ENCODE measurements at places on chromosomes 3 and 15.
A peak's percentile ranks its signal among the peaks of the same experiment; 100 is the strongest.

DNA sequence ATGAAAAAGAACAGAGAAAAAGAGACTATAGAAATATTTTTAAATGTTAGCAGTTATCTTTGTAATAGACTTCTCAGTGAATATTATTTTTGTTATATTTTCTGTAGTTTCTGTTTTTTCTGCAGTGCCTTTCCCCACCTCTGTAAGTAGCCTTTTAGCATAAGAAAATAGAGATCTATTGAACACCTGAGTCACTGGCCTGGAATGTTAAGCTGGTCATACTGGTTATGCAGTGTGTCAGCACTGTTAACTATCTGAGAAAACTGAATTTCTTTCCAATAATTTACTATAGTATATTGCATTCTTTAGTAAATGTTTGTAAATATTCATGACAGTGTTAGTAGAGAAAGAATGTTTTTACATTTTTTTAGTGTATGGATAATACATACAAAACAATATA lies 79.8 kb downstream of the NECTIN3 start:
- no peak for DNase-seq

DNA sequence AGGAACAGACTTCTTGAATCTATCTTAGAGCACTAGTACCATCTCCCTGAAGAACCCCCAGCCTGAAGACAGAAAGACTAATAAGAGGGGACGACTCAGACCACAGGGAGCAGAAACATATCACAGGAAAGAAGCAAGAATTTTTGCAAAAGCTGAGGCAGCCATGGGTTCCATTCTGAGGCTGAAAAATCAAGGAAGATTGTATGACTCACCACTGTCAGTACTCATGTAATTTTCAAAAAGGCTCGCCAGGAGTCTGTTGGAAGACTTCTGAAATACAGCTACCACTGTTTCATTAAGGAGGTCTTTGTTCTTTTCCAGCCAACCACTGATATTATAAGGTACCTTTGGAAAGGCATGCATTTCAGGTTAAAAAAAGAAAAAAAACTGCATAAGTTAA lies 47.5 kb downstream of the MYH15 start:
- no peak for DNase-seq

- DNase-seq, result no peak
Measured at GRCh38 chr3:67578416-67578815, 76.0 kb downstream of the SUCLG2 start.

- DNase-seq, result no peak
Measured at GRCh38 chr3:192933259-192933658, 15.6 kb upstream of the MB21D2 start.

GRCh38 chr3:6605227-6605626 lies 255.7 kb upstream of the GRM7 start:
- DNase-seq, result no peak

DNA sequence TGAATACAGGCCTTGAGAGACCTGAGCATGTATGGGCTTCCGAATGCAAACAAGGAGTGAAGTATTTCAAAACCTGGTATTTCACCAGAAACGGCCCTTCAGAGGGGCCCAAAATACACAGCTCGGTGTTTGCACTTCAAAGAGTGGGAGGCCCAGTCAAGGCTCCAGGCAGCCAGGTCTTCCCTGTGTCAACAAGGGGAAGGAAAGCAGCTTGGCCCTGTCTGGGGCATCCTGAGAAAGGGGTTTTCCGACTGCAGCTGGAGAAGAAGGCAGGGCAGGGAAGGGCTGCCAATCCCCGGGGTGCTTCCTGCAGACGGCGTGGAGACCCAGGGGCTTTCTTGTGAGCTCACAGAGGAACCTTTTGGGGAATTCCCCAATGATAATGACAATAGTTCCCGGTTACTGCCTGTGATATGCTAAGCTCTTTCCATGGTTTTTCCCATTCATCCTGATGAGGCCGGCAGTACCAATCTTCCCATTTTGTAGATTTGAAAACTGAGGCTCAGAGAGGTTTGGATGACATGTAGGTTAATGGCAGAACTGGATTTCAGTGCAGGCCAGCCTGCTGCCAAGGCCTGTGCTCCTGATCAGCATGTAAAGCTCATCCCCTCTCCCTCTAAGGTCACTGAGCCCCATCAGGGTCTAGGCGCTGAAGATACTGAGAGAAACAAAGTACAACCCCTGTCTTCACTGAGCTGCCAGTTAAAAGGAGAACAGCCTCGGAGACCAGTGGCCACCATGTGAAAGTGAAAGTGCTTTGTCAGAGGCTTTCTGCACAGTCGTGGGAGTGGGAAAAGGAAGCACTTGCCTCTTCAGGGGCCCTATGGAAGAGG lies 43.0 kb upstream of the TLE3 start:
- no peak for DNase-seq

GRCh38 chr3:62378311-62378789 lies 5.0 kb upstream of the FEZF2 start:
- DNase-seq, result no peak

DNA sequence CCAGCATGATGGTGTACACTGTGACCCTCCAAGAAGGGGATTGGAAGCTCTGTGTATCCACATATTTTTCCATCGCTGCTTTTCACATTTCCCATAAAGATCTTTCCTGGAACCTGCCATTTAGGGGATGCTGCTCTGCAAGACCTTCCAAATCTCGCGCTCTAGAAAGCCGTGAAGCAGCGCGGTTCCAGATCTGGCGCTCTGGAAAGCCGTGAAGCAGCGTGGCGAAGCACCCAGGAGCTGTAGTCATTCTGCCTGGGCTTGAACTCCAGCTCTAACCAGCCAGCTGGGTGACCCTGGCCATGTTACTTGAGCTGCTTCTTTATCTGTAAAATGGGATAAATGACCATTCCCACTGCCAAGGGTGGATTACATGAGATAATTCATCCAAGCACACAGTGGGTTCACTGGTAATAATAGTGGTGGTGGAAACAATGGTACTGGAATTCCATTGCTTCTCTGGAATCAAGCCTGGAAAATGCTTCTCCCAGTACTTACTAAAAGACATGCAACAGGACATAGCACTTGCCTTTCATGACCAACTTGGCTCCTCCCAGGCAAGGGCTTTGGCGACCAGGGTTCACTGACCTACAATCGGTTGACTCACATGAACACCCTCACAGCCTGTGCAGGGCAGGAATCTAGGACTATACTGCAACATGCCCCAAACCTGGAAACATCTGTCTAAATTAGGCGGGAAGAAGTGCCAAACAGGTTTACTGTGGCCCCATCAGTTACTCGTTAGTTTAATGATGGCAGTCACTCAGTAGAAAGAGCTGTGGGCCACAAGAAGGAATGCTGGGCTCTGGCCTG lies 70.7 kb downstream of the XXYLT1 start:
- no peak for DNase-seq

DNA sequence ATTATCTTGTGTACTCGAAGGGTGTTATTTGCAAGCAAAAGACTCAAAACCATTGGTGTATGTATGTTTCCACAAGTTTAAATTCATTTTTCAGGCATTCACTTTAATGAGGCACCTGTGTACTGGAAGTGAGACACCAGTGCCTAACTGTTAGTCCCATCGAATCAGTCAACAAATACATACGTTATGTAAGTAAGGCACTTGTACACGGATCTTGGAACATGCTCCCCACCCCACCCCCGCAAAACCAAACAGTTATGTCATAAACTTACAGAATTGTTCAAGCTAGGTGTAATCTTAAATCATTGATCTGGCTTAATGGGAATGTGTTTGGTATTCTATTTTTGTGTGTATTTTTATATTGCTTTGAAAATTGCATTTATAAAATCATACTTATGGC lies 17.1 kb downstream of the LRRC28 start:
- DNase-seq, result no peak

- peak; percentile 86 for DNase-seq
Measured at GRCh38 chr15:33955945-33956344, 12.4 kb upstream of the CHRM5 start.

DNA sequence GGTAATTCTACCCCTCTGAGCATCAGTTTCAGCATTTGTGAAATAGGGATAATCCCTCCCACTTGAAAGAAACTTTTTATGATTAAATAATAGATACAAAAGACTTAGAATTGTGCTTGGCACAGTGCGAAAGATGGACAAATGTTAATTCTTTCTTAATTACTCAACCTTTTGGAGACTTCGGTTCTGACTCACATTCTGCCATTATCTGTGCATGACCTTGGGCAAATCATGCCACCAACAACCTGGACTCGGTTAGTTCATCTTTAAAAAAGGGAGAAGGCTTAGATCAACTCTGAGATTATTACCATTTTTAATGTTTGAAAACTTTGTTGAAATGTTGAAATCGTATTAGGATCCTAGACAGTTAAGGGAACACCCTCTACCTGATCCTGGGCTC lies 40.6 kb upstream of the POLR2M start:
- no peak for DNase-seq

DNA sequence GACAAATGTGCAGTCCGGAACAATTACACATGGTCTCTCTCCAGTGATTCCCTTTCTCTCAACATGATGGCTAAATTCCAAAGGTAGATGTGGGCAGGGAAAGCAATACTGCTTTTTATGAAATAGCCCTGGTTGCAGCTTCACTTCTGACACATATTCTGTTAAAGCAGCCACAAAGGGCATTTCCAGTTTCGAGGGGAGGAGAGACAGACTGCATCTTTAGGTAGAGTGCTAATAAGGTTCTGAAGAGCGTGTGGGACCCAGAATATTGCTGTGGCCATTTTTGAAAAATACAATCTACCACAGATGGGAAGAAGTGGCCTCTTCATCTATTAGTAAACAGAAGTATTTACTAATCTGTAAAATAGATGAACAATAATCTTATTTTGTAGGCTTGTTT lies 139.3 kb upstream of the PEX5L start:
- DNase-seq, result no peak

DNA sequence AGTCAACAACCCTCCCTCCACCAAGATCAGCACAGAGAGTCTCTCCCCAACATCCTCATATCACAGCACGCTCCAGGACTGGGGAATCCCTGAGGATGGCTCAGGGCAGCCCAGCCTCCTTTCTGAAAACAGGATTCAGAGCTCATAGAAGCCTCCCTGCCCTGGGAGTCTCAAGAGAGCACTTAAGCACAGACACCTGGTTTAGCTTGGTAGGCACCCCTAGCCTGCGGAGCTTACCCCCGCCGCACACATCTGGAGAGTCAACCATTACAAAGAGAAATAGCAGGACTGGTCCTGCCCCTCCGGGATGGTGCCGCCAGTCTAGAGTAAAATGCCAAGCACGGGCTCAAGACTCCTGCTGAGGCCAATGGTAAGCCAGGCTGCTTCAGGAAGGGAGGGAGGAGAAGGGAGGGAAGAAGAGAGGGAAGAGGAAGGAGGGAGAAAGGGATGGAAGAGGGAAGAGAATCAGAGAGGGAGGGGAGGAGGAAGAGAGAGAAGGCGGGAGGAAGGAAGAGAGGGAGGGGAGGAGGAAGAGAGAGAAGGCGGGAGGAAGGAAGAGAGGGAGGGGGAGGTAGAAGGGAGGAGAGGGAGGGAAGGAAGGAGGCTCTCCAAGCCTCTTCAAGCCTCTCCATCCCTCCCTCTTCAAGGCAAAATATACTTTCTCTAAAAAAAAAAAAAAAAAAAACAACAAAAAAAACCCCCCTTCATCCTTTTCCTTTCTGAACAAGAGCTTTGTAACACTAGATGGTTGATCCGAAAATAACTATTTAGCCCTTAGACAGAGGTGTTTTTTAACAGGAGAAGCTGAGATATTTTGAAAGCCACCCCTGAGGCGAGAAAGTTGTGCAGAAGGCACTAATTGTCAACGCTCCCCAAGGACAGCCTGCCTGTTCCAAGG lies 278.6 kb upstream of the TLE3 start:
- peak; percentile 67 for DNase-seq

GRCh38 chr3:27507111-27507510 lies 22.9 kb upstream of the SLC4A7 start:
- no peak for DNase-seq

- DNase-seq, result no peak
Measured at GRCh38 chr3:193310914-193311723, 67.4 kb downstream of the ATP13A5 start.

DNA sequence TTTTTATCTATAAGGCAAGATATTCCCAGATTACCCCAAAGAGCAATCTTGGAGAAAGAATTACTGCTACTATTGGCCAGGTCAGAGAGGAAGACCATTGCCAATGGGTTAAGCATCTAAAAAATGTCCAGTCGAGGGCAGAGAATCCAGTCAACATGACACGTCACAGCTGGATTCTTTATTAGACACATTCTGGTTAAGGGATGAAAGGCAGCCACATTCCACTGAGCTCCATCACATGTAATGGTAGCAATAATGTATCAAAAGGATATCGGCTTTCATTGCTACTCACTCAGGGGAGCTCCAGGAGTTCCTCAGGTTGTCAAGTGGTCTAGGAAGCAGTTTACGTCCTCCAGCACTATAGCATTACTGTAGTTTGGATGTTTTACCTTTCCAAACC lies 421.1 kb downstream of the PLOD2 start:
- no peak for DNase-seq

- DNase-seq, result no peak
Measured at GRCh38 chr3:140768941-140769340, 91.1 kb downstream of the TRIM42 start.

- DNase-seq, result no peak
Measured at GRCh38 chr15:78034495-78035191, 42.9 kb downstream of the TBC1D2B start.

DNA sequence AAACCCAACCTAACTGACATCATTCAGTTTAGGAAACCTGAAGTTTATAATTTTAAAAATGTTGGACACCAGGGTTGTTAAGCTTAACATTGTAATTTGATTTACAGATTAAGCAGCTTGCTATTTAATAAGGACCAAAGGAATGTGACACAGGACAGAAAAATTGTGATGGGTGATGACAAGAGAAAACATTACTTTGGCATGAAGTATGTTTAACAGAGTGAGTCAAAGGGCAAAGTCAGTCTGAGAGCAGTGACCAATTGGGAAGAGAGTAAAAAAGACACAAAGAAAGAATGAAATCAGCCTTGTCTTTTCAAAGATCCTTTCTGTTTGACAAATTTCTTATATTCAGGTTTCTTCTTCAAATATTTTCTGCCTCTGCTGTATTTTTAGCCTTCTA lies 1301.6 kb downstream of the SI start:
- no peak for DNase-seq

GRCh38 chr3:60636846-60637245 lies 614.4 kb downstream of the FHIT start:
- DNase-seq, result peak; percentile 13

GRCh38 chr15:100252779-100253417 lies 88.9 kb downstream of the ADAMTS17 start:
- DNase-seq, result no peak

All from NCI-H2171 (cell line).